ENCODE measurements at places on chromosomes 16 and 17. TPM values are rescaled to one million over a fixed set of nuclear protein-coding genes. Genes with fewer than 3 reads are reported as not detected.

DNA sequence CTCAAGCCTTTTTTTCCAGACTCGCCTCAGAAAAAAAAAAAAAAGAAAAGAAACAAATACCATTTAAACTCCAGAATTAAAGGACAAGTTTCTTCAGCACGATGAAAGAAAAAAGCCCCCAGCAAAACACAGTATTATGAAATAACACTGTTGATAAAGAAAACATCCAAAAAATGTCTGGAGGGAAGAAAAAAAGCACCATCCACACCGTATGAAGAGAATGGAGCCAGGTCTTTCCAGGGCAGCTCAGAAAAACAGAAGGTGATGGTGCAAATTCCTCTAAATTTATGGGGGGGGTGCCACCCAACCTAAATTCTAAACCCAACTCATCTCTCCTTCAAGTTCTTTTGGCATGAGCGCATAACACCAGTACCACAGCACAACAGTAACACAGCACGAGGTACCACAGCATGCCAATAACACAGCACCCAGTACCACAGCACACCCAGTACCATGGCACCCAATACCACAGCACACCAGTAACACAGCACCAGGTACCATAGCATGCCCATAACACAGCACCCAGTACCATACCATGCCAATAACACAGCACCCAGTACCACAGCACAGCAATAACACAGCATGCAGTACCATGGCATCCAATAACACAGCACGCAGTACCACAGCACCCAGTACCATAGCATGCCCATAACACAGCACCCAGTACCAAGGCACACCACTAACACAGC lies 19.0 kb downstream of the AXIN1 start:
- peaks cover 15% of the 10 kb centered on the region for H3K4me1 ChIP-seq
- H3K27ac ChIP-seq = no peak overlapping the region
- no peak for DNase-seq
- no peaks in the 10 kb centered on the region for H3K36me3 ChIP-seq
- H3K27me3 ChIP-seq = peaks cover 10% of the 10 kb centered on the region

DNA sequence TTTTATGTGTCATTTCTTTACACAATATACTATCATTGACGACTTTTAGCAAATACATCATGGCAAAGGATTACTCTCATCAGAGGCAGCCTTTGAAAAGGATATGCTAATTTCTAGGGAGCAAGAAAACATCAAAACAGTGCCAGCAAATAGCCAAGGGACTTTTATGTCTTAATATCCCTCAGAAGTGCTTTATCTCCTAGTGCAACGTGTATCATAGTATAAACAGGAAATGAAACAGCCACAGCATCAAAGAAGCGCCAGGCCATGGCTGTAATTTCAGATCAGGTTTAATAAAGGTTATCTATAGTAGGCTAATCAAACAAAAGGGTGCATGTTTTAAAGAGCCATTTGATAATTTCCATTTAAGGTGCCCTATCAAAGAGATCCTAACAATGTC lies 159.9 kb downstream of the AXIN2 start:
- no peak overlapping the region for H3K27ac ChIP-seq
- no peak overlapping the region for H3K4me3 ChIP-seq
- H3K36me3 ChIP-seq = no peaks in the 10 kb centered on the region
- DNase-seq = no peak

GRCh38 chr17:79212149-79213087 lies 137.8 kb downstream of the ENGASE start:
- H3K36me3 ChIP-seq = no peaks in the 10 kb centered on the region
- H3K27me3 ChIP-seq = peaks cover 9% of the 10 kb centered on the region
- no peaks in the 10 kb centered on the region for H3K4me1 ChIP-seq
- H3K27ac ChIP-seq = no peak overlapping the region
- no peak overlapping the region for H3K4me3 ChIP-seq

DNA sequence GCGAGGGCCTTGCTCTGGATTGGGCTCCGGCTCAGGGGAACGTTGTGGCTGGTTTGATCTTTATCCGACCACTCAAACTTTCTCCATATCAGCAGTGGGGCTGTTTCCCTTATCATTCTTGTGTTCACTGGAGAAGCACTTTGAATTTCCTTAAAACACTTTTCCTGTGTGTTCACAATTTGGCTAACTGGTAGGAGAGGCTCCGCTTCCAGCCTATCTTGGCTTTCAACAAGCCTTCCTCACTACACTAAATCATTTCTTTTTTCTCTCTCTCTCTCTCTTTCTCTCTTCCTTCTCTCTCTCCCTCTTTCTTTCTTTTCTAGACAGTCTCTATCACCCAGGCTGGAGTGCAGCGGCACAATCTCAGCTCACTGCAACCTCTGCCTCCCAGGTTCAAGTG lies 43.0 kb downstream of the ABR start:
- DNase-seq = no peak
- no peaks in the 10 kb centered on the region for H3K4me1 ChIP-seq
- H3K27me3 ChIP-seq = no peaks in the 10 kb centered on the region
- no peak overlapping the region for H3K4me3 ChIP-seq

DNA sequence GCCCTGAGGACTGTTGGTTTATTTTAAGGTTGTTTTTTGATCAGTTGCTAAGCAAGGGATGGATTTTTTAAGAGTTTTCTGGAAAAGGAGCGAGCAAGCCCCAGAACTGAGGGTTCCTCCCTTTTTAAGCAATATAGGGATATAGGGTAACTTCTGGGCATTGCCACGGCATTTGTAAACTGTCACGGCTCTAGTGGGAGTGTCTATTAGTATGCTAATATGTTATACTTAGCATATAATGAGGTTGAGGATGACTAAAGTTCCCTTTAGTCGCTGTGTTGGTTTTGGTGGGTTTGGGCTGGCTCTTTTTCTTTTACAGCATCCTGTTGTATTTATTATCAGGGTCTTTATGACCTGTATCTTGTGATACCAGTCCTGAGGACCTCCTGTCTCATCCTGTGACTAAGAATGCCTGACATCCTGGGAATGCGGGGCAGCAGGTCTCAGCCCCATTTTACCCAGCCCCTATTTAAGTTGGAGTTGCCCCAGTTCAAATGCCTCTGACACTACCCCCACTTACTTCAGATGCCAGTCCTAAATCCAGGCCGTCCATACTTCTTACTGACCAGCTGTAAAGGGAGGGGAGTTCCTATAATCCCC lies 59.4 kb downstream of the MFSD11 start:
- H3K27me3 ChIP-seq = no peaks in the 10 kb centered on the region
- H3K27ac ChIP-seq = no peak overlapping the region
- H3K36me3 ChIP-seq = peaks cover 5% of the 10 kb centered on the region
- DNase-seq = no peak

DNA sequence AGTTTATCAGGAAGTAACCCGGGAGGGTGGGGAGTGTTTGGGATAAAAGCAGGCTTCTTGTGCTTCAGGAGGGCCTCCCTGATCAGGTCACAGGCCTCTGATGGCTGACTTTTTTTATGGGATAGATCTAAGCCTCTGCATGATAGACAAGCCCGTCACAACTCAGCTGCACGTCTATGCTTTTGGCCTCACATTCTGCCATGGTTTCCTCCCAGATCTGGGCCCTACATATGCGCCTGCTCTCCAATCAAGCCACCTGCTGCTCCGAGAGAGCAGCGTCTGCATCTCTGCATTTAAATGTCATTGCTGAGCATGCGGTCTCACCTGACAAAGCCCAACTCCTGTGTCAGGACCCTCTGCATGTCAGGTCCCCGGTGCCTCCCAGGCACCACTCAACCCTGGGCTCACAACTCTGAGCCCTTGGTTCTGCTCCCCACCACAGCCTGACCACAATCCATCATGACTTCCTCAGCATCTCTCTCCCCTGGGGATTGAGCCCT lies 45.3 kb upstream of the SREBF1 start:
- H3K27me3 ChIP-seq = no peaks in the 10 kb centered on the region
- H3K4me3 ChIP-seq = no peak overlapping the region
- H3K4me1 ChIP-seq = no peaks in the 10 kb centered on the region
- H3K27ac ChIP-seq = no peak overlapping the region
- no peak for DNase-seq

DNA sequence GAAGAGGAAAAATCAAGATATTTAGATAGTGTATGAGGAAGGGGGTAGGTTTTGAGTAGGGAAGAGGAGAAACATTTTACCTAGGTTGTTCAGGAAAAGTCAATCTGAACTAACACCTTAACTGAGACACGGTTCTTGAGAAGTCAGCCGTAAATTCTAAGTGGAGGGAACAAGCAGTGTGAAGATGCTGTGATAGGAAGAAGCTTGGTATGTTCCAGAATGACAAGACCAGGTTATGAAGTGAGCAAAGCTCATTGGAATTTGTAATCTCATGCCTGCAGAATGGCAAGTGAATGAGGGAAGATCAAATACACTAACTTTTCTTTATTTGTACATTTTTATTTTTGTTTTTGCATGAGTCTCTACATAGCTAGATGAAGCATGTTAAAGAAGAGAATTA lies 307.6 kb downstream of the ZFHX3 start:
- no peak overlapping the region for H3K4me3 ChIP-seq
- H3K4me1 ChIP-seq = peaks cover 1% of the 10 kb centered on the region
- H3K36me3 ChIP-seq = no peaks in the 10 kb centered on the region
- H3K27me3 ChIP-seq = no peaks in the 10 kb centered on the region
- no peak overlapping the region for H3K27ac ChIP-seq

DNA sequence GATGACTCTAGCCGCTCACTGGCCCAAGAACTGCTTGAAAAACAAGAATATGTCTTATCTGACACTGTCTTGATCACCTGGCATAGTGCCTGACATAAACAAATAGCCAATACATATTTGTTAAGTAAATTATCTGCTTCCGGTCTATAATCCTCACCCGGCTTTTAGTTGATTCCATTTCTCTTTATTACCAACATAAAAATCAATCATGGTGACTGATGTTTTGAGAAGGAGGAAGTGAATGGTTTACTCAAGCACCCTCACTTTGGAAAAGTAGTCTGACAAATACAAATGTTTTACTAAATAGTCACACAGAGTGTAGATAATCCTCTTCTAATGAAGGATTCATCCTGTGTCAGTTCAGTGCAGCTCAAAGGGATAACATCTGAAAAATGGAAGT lies 47.0 kb downstream of the SKAP1 start:
- H3K27me3 ChIP-seq = no peaks in the 10 kb centered on the region
- H3K27ac ChIP-seq = no peak overlapping the region
- H3K4me1 ChIP-seq = peaks cover 2% of the 10 kb centered on the region
- no peak for DNase-seq

- peaks cover 54% of the 10 kb centered on the region for H3K4me1 ChIP-seq
- peak overlapping the region; percentile 94 for H3K27ac ChIP-seq
- no peak for DNase-seq
- no peaks in the 10 kb centered on the region for H3K27me3 ChIP-seq
Observed at GRCh38 chr16:56608876-56609462, 585 bp downstream of the MT2A start.

GRCh38 chr16:85645021-85645589 lies 32.0 kb downstream of the GSE1 start:
- no peak for DNase-seq
- H3K36me3 ChIP-seq = peaks cover 2% of the 10 kb centered on the region
- peaks cover 14% of the 10 kb centered on the region for H3K4me1 ChIP-seq
- no peak overlapping the region for H3K4me3 ChIP-seq
- no peak overlapping the region for H3K27ac ChIP-seq

Gene MEIOB
- total RNA-seq = not detected

Gene WFDC1
- not detected for total RNA-seq

Gene C1QTNF1
- total RNA-seq = not detected

Gene SOX15
- 0.35 TPM for total RNA-seq

Gene SMPD3
- 7.7 TPM for total RNA-seq

Gene RNF43
- total RNA-seq = 0.23 TPM

Gene CBFA2T3
- 0.21 TPM for total RNA-seq

Data from activated CD8-positive, alpha-beta memory T cell treated with anti-CD3 and anti-CD28 coated beads, Interleukin-2, amount 10 ng/mL, durations not matched to agents 7 days and 5 days (primary cell).